ENCODE measurements at places on chromosomes 2 and 18.

DNA sequence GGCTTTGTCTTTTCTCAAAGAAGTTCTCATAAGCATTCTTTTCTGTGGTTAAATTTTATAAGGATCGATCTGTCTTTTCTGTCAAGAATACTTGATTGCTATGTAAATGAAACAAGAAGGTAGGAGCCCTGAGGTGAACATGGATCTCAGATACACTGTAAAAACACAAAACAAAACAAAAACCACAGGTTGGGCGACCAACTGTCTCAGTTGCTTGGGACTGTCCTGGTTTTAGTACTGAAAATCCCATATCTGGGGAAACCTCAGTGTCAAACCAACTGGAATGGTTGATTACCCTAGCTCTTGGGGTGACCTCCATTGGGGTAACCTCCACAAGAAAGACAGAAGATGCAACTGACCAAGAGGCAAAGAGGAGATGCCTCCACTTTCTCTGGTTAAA, 55.8 kb upstream of the TMEM178A start:
- DNase-seq, result no peak

- no peak for DNase-seq
Observed at GRCh38 chr2:150207979-150208378, 279.5 kb downstream of the RND3 start.

- DNase-seq, result no peak
Observed at GRCh38 chr18:9817286-9817685, 68.5 kb upstream of the TXNDC2 start.

DNA sequence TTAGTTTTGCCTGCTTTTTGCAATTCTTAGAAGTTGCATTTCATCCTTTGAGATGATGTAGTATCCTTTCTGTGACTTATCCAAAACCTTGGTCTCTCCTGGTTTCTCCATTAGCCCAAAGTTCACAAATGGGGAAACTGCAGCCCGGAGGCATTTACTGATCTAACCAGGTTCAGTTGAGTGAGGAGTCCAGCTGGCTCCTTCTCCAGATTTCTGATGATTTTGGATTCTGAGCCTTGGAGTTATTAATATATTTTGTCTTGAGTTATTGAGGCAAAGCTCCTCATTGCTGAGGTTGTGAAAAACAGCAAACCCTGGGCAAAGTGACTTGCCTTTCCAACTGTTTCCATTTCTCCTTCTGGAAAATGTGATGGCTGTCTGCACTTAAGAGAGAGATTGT, 1.7 kb downstream of the SLC1A4 start:
- DNase-seq, result no peak

- DNase-seq, result no peak
Observed at GRCh38 chr2:231201475-231201814, 3.0 kb downstream of the ARMC9 start.

All from stimulated activated CD4-positive, alpha-beta T cell treated with anti-CD3 and anti-CD28 coated beads, TNF-alpha, amount 100 ng/mL, for 24 hours (primary cell).